Right hindlimb (tissue), 1 donor: ENCODE measurements at places on chromosomes 2 and 18.

GRCh38 chr2:57542081-57542480 lies 504.5 kb upstream of the VRK2 start:
- DNase-seq: no peak

DNA sequence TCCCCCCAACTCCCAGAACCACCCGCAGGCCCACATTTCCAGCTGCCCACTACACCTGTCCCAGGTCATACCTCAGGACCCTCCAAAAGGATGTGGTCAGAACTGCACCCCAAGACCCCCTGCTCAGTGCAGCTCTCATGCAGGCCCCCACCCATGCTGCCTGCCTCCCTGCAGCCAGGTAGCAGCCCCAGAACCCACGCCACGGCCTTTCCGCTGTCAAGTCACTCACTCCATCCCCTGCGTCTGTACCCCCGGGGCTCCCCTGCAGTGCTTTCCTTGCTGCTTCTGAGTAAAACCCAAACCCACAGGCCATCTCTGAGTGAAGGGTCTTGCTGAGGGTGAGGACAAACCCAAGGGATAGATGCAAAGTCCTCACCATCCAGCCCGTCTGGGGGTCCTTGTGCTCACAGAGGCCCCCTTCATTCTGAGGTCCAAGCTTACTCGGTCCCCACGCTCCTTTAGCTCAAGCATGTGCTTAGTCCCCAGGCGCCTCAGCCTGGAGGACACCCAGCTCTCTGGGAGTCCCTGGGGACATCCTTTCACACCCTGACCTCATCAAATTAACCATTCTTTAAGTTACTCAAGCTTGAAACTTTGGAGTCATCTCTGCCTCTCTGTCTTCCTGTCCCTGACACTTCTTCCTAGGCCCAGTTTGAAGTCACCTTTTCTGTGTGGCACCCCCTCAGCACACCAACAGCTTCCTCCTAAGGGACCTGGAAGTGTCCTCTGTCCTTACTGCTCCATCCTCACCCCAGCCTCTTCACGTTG lies 130.1 kb downstream of the SMAD7 start:
- DNase-seq: peak; percentile 14

DNA sequence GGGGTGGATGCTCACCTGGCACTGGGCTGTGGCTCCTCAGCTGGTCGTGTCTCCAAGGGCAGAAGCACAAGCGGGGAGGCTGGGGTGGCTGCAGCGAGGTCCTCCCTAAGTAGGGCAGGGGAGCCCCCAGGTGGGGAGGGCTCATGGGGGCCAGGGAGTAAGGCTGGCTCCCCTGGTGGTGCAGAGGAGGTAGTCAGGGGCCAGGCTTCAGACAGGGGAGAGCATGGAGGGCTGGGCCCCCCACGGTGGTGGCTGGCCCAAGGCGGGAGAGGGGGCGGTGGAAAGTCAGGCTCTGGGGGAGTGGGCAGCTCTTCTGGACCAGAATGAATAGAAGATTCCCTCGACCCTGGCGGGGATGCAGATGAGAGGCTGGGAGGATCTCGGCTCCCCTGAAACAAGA lies 8.1 kb upstream of the SFXN5 start:
- no peak for DNase-seq

GRCh38 chr18:37334631-37335408 lies 230.8 kb downstream of the CELF4 start:
- no peak for DNase-seq

DNA sequence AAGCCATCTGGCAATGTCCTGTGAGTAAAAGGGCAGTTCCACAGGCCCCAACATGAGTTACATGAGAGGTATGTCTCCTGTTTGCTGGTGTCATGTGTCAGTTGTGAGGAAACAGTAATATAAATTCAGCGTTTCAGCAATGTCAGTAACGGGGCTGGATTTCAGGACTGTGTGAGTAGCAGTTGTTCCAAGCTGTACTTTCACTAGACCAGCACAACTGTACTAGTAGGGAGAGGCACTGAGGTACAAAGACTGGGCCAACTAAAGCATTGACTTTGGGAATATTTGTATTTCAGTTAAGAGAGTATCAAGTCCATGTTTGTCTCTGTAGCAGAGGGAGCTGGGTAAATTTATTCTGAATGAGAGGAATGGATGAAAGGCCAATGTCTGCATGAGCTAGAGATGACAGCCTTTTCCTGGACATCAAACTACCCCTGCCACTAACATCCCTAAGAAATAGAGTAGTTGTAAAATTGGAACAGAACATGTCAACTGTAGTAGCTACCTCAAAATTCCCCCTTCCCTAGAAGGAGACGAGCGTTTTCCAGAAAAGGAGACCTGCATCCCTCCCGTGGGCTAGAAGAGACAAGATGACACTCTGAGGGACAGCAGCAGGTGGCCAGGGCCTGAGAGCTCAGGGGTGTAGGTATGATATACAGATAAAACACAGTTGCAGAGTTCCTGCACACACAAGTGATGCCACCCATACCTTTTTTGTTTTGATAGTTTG lies 24.4 kb downstream of the EIF4E2 start:
- DNase-seq: no peak

DNA sequence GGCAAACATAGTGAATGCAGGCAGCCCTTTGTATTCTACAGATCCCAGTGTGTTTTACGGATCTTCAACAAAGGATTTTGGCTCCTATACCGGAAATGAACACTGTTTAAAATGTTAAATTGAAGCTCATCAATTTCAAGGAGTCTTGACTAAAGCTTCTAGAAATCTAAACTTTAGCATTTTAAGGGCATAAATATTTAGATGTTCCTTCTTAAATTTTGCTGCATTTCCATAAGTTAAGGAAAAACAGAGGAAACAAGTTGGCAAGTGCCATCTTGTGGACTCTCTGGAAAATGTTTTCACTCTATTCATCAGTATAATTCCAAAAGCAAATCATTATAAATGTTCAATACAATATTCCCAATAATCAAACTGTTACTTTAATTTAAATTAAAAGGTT lies 19.6 kb downstream of the CHN1 start:
- no peak for DNase-seq

- no peak for DNase-seq
These were observed 61.1 kb downstream of the XRCC5 start for GRCh38 chr2:216170076-216170763.

- DNase-seq: no peak
These were observed 61.7 kb downstream of the KCMF1 start for GRCh38 chr2:85032621-85033020.

GRCh38 chr2:160365716-160366367 lies 127.8 kb downstream of the RBMS1 start:
- peak; percentile 77 for DNase-seq

DNA sequence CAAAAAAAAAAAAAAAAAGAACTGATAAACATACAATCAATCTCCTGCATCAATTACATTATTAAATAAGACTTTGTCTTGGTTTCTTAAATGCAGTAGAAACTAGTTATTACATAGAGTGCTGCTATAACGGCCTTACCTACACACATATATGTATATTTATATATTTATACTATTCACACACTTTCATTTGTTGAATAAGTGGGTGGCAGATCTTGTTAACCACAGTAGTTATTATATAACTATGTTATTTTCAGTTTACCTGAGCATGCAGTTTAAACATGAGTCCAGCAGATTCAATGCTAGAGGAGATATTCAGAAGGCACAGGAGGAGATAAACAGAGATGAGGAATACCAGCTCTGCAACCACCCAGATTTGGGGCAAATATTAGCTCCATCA lies 81.5 kb upstream of the CD226 start:
- no peak for DNase-seq

- DNase-seq: peak; percentile 99
These were observed at the start of gene SMARCAL1 for GRCh38 chr2:216412022-216412999. Gene SMARCAL1 (plus strand): TSS chr2:216412484. CDS start chr2:216414705, 2,221 bp downstream.

GRCh38 chr2:71618327-71619113 lies 165.2 kb downstream of the DYSF start:
- DNase-seq: no peak

DNA sequence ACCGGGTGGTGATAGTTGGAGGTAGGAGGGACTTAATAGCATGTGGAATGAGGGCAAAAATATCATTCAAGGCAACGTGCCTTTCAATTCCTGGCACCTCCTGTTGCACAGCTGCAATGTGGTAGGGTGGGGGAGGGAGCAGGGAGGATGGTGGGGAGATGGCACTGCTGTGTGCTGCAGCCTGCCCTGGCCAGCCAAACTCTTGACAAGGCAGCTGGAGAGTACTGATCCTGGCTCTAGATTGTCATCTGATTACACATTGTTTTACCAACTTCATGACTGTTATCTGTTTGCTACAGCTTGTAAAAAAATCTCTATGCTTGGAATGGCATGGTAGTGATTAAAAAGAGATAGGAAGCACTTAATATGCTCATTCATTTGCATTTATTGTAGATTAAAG lies 47.7 kb downstream of the PLCL1 start:
- peak; percentile 50 for DNase-seq

DNA sequence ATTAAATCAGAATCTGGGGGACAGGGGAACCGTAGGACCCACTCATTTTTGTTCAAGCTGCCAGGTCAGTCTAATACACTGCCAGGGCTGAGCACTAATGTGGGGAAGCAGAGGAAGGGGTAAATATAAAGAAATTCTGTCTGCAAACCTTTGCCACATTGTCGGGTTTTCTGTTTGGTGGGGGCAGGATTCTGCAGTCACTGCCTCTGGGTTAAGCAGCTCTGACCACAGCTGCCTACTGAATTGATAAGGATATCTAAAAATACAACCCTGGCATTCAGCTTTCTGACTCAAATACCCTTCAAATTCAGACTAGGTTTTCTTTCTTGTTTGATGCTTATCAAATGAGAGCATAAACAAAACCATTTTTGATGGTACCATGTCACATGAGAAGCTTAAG lies 6.0 kb downstream of the DNER start:
- DNase-seq: no peak

GRCh38 chr2:237558961-237559641 lies 7.3 kb upstream of the PRLH start:
- DNase-seq: peak; percentile 67

DNA sequence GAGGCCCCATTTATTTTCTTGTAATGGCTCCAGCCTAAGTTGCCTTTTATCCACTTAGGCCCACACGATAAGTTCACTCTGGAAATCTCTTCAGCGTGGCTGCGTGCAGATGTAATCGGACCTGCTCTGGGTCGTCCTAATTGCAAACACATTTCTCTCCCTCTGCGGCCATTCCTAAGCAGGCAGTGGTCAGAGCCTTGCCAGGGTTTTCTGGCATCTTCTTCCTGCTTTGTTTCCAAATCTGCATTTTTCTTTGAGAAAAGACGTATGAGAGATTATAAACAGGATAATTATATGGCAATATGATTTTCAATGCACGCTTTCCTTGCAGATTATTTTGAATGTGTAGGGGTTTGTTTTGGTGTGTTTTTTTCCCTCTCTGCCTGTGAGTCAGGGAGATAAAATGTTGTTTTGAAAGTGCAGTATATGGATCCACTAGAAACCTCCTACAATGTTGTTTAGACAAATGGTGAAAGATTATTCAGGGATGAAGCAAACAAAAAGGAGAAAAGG lies 239.4 kb upstream of the TANK start:
- DNase-seq: peak; percentile 91

GRCh38 chr2:80748592-80748991 lies 444.0 kb upstream of the LRRTM1 start:
- no peak for DNase-seq

GRCh38 chr2:20115902-20116301 lies 64.5 kb upstream of the LAPTM4A start:
- no peak for DNase-seq

DNA sequence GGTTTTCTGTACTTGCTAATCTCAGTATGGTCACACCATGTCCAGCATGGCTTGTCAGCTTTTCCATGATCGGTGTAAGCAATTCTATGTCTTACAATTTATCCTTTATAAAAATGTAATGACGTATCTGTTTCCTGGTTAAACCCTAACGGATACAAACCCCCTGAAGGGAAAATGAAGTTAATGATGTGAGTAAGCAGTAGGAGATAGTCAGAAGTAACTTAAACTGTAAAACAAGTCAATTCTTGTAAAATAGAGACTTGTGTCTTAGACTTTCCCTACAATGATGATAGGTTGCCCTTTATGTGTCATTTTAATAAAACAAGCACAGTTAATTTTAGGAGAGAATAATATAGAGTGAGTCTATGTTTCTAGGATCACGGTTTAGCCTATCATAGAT lies 1365.9 kb upstream of the SLC39A10 start:
- DNase-seq: no peak

- DNase-seq: no peak
These were observed 128.0 kb downstream of the ABCA12 start for GRCh38 chr2:215010390-215010789.

- DNase-seq: no peak
These were observed 194.3 kb upstream of the ERBB4 start for GRCh38 chr2:212732860-212733259.

GRCh38 chr2:132037527-132038178 lies 124.1 kb downstream of the ANKRD30BL start:
- DNase-seq: peak; percentile 19

- no peak for DNase-seq
These were observed 758 bp downstream of the CFAP221 start for GRCh38 chr2:119544939-119545475.

- DNase-seq: no peak
These were observed 83.8 kb upstream of the FZD7 start for GRCh38 chr2:201949927-201950246.

DNA sequence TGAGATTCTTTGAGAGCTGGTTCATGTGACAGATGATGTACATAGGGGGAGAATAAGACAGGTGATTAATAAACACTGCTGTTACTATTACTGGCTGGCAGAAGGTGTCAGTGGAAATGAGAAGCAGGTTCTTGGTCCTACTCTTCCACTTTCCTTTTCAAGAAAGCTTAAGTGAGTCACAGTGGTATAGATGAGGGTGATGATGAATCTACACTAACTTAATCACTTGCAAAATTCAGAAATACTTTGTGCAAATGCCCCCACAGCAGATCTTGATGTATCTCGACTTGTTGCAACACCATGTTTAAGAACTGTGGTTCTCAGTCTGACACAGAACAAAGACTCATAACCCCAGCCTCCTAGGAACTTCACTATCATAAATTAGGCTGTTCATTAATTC lies 35.9 kb upstream of the MGAT5 start:
- DNase-seq: no peak

DNA sequence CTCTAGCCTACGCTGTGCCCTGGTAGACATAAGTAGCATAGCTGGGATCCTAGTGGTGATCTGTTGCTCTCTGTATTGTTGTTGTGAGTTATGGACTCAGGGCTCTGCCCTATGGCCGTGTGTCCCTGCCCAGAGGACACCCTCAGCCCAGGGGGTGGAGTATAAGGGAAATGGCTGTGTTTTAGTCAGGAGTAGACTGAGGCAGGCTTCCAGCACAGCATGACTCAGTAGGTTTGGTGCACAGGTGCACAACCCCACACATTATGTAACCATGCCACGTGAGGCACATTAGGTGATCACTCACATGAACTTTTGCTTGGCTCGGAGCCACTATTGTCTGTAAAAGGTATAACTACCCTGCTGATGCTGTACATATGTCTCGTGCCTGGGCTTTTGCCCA lies 59.9 kb upstream of the PEX13 start:
- no peak for DNase-seq

- DNase-seq: peak; percentile 44
These were observed 298.9 kb downstream of the DSEL start for GRCh38 chr18:67217551-67218166.

- no peak for DNase-seq
These were observed 31.7 kb downstream of the LPIN2 start for GRCh38 chr18:2981212-2981728.

- DNase-seq: no peak
These were observed 83.8 kb upstream of the SNTG2 start for GRCh38 chr2:866887-867286.
